ENCODE measurements at places on chromosomes 5 and 9. TPM values are rescaled to one million over a fixed set of nuclear protein-coding genes. Genes with fewer than 3 reads are reported as not detected.

ACOT12 gene
- not detected for total RNA-seq

OR1J2 gene
- not detected for total RNA-seq

CAMSAP1 gene
- 21.0 TPM for total RNA-seq

BASP1 gene
- 202 TPM for total RNA-seq

TMC1 gene
- 0.10 TPM for total RNA-seq

ERMP1 gene
- total RNA-seq = 19.6 TPM

IFNA2 gene
- not detected for total RNA-seq

HSPB3 gene
- total RNA-seq = not detected

PCDHB12 gene
- not detected for total RNA-seq

TMOD1 gene
- 2.1 TPM for total RNA-seq
